ENCODE measurements at places on chromosomes 1 and 21.

DNA sequence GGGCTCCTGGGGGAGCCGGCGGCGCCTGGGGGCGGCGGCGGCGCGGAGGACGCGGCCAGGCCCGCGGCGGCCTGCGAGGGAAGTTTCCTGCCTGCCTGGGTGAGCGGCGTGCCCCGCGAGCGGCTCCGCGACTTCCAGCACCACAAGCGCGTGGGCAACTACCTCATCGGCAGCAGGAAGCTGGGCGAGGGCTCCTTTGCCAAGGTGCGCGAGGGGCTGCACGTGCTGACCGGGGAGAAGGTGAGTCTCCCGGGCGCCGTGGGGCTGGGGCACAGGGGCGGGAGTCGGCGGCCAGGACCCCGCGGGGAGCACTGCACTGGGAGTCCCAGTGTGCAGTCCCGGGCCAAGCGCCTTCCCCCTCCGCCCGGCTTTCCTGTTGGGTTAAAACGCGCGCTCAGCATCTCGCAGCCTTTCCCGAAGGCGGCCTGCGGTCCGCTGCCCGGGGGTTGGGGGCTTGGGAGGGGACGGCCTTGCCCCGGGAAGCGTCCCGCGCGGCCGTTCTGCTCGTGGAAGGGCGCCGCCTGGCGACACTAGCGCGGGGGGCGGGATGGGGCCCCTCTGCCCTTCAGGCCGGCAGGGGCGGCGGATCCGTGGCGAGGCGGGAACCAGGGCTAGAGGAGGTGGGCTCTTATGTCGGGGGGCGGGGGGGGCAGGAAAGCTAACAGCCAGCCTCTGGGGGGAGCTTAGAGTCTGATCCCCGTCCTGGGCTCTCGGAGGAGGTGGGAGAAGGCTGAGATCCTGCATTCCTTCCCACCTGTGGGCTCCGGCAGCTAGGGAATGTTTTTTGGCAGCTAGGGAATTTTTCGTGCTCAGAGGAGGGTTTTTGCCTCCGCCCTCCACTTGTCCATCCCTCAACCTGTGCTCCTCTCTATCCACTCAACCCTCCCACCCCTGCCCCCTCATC lies 1.1 kb downstream of the HUNK start:
- DNase-seq = peak; percentile 60

DNA sequence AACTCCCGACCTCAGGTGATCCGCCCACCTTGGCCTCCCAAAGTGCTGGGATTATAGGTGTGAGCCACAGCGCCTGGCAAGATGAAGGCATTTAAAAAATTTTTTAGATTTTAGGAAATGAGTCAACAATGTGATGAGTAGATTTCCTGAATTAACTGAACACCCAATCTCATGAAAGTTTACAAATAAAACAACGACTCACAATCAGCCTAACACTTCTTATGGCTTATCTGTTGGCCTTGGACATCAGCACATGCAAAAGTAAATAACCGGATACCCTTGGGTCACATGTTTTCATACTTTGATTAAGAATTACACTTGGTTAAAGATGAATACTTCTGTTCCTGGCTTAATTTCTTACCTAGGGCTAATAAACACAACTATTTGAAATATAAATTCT lies 3.0 kb downstream of the GNG12 start:
- DNase-seq = no peak

DNA sequence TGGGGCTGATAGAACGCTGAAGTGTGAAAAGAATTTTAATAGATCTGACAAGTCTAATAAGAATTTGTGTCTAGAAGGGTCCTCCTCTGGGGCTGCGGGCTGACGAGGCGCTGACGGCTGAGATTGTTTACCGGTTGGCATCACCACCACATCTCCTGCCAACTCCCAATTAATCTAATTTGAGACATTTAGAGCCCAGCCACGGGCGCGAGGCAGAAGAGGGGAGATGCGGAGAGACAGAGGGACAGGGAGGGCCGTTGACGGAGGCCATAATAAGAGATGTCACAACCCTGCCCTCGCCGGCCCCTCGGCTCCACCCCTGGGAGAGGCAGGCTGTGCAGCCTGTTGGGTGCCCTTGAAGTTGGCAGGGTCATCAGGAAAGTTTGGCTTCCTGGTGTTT lies 109.3 kb downstream of the PAX7 start:
- DNase-seq = no peak

- DNase-seq = no peak
These were observed 81.6 kb downstream of the CAMTA1 start for GRCh38 chr1:6866825-6867224.

DNA sequence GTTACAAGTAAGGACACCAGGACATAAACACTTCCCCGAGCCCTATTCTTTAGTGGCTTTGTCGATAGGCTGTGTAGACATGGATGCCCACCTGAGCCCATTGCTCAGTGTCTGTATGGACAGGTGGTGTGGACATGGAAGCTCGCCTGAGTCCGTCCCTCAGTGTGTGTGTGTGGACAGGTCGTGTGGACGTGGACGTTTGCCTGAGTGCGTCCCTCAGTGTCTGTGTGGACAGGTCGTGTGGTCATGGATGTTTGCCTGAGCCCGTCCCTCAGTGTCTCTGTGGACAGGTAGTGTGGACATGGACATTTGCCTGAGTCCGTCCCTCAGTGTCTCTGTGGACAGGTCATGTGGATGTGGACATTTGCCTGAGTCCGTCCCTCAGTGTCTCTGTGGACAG lies 38.7 kb upstream of the COL6A2 start:
- no peak for DNase-seq

- no peak for DNase-seq
These were observed 92.0 kb upstream of the S1PR1 start for GRCh38 chr1:101144671-101145448.

All from MM.1S (cell line).